AG04450 (cell line): ENCODE measurements at places on chromosomes 5 and 9. TPM values are rescaled to one million over a fixed set of nuclear protein-coding genes. Genes with fewer than 3 reads are reported as not detected.

HNRNPH1 gene
- 341 and 383 TPM in 2 replicates for polyA plus RNA-seq

CCNJL gene
- 3.8 and 4.4 TPM in 2 replicates for polyA plus RNA-seq

ACOT12 gene
- polyA plus RNA-seq: 0.56 and 0.58 TPM in 2 replicates

DNA sequence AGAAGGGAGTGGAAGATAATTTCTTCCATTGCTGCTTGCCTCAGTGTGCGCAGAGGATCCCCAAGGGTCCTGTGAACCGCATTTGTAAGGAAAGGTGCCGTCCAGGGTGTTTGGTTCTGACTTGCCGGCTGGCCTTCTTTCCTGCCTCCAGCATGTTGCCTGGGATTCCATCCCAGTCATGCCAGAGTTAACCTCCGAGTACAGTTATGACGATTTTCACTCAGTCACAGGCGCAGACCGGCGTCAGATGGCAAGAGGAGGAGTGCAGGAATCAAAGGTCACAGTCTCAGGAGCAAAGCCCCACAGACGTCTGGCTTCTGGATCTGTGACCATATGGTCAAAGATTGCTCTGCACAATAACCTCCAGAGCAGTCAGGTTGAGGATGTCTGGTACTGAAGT lies 5.9 kb upstream of the GADD45G start:
- DNase-seq: no peak

DNA sequence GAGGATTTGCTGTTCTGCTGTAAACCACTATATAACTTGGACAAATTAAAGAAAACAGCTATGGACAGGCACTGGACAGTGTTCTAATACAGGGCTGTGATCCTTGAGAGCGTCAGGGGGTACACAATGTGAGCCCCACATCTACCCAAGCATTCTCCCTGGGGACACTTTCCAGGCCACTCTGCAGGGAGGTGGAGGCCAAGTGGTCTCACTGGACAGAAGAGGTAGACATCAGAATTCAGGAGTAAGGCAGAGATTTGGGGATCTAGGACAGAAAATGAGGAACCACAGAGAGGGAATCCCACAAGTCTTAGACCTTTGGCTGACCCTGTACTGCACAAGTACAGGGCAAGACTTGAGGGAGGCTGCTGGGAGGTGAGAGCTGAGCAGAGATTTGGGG lies 3.8 kb upstream of the IGFBPL1 start:
- no peak for DNase-seq

GRCh38 chr9:71875345-71875744 lies 35.6 kb downstream of the ABHD17B start:
- DNase-seq: no peak

GRCh38 chr5:80711938-80712337 lies 57.2 kb upstream of the DHFR start:
- no peak for DNase-seq

DNA sequence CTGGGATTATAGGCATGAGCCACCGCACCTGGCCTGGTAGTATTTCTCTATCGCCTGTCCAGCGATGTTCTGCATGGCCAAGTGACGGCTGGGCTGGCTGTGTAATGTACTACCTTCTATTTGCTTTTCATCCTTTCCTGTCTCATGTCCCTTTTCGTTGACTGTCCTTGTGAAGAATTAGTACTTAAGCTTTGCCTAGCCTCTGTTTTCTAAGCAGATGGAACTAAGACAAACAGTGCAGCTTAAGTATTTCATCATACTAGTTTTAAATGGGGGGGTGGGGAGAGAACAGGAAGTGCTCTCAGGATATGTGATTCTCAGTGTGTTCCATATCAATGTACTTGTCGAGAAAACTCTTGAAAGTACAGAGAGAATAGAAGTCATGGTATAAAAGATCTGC lies 31.7 kb upstream of the CCL21 start:
- DNase-seq: no peak

ADAM19 gene
- polyA plus RNA-seq: 44.7 and 52.4 TPM in 2 replicates

DNA sequence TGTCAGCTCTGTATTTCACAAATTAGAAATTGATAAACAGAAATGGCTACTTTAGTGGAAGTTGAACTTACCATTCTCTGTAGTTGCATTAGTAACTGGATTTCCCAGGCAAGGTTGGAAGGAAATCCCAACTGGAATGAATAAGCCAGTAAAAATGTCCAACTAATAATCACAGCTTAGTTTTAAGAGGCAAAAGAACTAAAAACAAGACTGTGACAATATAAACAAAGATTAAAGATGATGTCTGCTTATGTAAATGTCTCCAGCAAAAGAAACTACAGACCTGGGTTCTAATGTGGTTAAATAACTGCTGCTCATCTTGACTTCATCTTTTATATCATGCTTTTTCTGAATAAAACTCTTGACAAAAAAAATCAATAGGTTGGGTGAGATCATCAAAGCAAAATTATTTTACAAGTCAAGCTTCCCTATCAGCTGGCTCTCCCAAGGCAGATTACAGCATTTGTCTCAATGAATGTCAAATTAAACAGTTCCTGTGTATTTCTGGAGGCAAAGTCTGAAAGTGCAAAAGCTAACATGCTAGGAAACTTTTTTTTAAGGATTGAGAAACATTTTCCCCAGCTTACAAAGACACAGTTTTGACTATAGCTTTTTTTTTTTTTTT lies 62.3 kb upstream of the HMHB1 start:
- DNase-seq: peak; percentile 4
